ENCODE measurements at places on chromosomes 5 and 9.
A peak's percentile ranks its signal among the peaks of the same experiment; 100 is the strongest.

- no peak for DNase-seq
Observed at GRCh38 chr9:128920381-128921058, at the start of gene PHYHD1. PHYHD1 (plus strand) TSS chr9:128920982; CDS start chr9:128922324, 1,342 bp downstream.

- DNase-seq = no peak
Observed at GRCh38 chr5:148499452-148499851, 115.7 kb downstream of the FBXO38 start.

GRCh38 chr5:29963956-29964355 is 1229.5 kb upstream of the CDH6 start:
- no peak for DNase-seq

DNA sequence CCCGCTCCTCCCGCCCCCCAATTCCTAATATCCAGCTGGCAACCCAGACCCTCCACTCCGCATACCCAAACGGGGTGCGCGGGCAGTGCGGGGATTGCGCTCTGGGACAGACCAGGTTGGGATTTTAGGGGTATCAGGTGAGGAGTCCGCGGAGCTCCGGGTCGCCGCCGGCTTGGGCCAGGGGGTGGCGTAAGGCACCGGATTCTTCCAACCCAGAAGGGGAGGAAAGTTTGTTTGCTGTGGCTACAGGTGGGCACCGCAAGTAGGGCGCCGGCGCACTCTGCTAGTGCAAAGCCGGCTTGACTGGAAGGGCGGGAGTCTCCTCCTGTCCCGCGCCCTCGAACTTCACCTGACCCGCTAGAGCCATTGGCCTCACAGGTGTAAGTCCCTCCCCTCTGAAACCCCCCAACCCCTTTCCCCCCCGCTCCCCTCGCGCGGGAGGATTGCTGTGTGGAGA is 709 bp downstream of the IQGAP2 start:
- DNase-seq = peak; percentile 40

DNA sequence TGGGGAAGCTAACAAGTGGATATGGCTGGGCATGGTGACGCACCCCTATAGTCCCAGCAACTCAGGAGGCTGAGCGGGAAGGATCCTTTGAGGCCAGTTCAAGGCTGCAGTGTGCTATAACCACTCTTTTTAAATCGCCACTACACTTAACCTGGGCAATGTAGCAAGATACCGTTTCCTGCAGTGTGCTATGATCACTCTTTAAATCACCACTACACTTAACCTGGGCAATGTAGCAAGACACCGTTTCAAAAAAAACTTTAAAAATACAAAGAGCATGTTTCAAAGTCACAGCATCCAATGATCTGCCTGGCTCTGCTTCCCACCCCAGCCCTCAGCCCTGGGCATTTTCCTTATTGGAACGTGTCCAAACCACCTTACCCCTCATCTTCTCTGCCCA is 14.5 kb downstream of the GRHPR start:
- no peak for DNase-seq

- no peak for DNase-seq
Observed at GRCh38 chr5:45779874-45780671, 83.9 kb upstream of the HCN1 start.

- DNase-seq = peak; percentile 30
Observed at GRCh38 chr9:127733614-127734013, 1.5 kb downstream of the TOR2A start.

- peak; percentile 91 for DNase-seq
Observed at GRCh38 chr9:4293293-4293941, 6.5 kb downstream of the GLIS3 start.

DNA sequence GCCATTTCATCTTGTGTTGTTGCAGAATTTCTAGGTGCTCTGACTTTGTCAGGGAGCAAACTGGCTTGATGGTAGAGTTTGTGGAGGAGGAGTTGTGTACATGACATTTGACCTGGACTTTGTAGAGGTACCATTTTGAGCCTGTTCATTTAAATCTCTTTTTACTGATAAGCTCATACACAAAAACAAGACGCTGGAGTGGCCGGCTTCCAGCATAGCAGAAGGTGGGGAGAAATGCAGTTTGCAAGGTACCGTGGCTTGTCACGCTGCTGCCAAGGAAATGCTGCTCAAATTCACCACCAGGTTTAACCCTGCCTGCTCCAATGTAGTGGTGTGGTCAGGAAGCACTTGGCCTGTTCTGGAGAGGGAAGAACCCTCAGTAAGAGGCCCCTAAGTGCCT is 18.9 kb upstream of the IQGAP2 start:
- DNase-seq = no peak

Data from suppressor macrophage treated with lipopolysaccharide for 4 hours (primary cell).